ENCODE measurements at places on chromosomes 4 and X.

- DNase-seq: no peak
Measured at GRCh38 chr4:77695774-77696173, 90.2 kb downstream of the CXCL13 start.

- no peak for DNase-seq
Measured at GRCh38 chr4:81839347-81840042, 367.8 kb upstream of the RASGEF1B start.

GRCh38 chr4:126591583-126591982, 1041.2 kb upstream of the INTU start:
- DNase-seq: no peak

GRCh38 chr4:90306810-90307209, 179.6 kb downstream of the CCSER1 start:
- DNase-seq: no peak

DNA sequence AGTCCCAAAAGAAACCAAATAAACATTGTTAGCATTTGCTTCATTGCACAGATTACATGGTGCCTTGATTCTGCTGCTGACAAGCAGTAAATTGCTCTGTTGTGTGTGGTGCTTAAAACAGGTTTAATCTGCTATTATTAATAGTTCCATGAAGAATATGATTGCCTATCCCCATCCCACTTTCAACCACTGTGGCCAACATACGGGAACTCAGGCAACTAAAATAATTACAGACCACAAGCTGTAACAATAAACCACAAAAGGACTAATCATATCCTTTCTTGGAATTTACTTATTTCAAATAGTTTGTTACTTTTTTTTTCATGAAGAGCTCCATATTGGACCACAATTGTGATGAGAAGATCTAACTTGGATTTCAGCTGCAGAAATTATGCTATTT, 131.5 kb downstream of the PACRGL start:
- no peak for DNase-seq

- DNase-seq: no peak
Measured at GRCh38 chr4:185396724-185397385, at the start of gene ANKRD37. Gene ANKRD37, plus strand, starts transcription at chr4:185396841. Its CDS starts 83 bp downstream, at chr4:185396924.

DNA sequence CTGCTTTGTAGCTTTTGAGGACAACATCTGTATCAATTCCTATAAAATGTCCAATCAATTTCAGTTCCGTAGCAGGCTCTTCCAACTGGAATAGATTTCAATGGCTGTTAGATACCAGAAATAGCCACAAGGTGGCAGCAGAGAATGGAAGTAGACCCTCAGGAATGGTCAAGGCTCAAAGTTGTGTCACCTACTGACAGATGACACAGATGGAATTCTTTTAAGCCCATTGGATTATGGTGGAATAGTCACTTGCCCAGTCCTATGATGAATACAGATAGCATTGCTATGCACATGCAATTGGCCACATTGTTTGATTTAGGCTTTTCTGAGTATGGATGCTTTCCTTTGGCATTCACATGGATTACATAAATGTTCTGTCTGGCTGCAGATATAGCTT, 130.4 kb upstream of the RADX start:
- DNase-seq: no peak

GRCh38 chr4:183541752-183542040, 36.8 kb downstream of the ING2 start:
- DNase-seq: no peak

DNA sequence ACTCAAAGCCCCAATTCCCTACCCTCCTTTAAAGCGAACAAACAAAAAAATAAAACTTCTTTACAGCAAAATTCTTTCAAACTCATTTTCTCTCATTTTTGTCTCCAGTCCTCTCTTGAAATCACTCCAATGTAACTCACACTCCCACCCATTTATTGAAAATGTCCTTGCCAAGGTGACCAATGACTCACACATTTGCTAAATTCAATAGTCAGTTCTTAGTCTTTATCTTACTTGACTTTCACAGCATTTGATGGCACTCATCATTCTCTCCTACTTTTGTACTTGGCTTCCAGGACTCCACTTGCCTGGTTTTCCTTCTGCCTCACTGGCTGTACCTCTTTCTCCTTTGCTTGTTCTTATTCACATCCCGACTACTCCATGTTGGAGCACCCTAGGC, 19.9 kb downstream of the CC2D2A start:
- DNase-seq: no peak

GRCh38 chr4:187887906-187888305, 107.7 kb upstream of the ZFP42 start:
- no peak for DNase-seq

DNA sequence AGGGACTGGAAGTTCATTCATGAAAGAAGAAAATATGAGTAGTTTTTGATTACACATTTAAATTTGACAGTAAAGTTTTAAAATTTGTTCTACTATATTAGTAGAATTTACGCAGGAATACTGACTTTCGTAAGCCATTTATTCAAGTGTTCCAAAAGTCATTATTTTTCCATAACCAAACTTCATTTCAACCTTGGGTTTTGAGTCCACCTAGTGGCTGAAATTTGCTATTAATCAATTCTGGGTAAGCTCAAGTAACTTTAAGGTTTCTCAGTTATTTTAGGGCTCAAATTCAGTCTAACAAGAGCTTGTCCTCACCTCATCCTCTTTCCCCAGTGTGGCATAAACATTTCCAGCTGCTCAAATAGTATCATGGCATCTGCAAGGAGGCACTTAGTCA, 175.4 kb downstream of the SH3BGRL start:
- DNase-seq: no peak

DNA sequence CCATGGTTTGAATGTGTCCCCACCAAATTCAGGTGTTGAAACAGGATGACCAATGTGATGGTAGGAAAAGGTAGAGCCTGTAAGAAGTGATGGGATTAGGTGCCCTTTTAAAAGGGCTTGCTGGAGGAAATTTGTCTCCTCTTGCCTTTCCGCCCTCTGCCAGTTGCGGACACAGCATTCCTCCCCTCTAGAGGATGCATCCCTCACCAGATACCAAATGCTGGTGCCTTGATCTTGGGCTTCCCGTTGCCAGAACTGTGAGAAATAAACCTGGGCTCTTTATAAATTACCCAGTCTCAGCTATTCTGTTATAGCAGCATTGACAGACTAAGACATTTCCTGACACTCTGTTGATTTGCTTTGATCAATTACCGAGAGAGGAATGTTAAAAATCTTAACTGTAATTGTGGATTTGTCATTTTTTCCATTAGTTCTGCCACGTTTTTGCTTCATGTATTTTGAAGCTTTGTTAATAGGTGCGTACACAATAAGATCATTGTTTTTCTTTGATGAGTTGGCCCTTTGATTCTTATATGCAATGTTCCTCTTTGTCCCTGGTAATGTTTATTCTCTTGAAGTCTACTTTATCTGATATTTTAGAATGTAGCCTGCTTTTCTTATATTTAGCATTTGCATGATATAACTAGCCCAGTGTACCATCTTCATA, 13.3 kb downstream of the NFKB1 start:
- no peak for DNase-seq

- DNase-seq: no peak
Measured at GRCh38 chr4:37699868-37700481, 13.8 kb upstream of the RELL1 start.

- DNase-seq: no peak
Measured at GRCh38 chrX:109739625-109740432, 6.8 kb upstream of the ACSL4 start.

DNA sequence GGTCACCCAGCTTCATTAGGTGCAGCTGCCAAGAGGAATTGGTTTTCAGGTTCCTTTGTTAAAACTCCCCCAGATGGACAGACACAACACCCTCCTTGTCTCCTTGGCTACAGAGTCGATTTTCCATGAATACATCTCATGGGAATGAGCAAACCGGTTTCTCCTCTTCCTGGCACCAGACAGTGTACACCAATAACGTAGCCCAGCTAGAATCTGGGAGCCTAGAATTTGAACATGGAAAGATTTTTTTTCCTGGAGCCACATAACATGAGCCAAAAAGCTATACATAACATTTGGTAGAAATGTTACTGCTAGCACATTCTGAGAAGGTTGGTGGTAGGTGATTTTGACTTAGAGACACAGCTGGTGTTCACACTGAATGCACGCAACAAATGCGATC, 62.9 kb upstream of the SLC34A2 start:
- DNase-seq: no peak

DNA sequence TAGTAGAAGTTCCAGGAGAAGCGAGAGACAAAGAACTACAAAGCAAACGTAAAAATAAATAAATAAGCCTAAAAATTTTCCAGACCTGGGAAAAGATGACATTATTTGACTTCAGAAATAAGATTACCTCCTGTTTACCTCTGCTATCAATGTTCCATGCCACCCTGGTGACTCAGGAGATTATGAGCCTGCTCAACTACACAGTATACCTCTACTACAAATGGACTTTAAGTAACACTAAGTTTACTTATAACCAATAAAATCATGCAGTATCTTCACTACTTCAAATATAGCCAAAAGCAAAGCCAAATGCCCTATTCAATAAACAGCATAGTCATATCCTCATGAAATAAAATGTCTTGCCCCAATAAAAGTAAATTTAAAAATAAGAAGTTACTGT, 105.4 kb downstream of the CYLC1 start:
- DNase-seq: no peak

DNA sequence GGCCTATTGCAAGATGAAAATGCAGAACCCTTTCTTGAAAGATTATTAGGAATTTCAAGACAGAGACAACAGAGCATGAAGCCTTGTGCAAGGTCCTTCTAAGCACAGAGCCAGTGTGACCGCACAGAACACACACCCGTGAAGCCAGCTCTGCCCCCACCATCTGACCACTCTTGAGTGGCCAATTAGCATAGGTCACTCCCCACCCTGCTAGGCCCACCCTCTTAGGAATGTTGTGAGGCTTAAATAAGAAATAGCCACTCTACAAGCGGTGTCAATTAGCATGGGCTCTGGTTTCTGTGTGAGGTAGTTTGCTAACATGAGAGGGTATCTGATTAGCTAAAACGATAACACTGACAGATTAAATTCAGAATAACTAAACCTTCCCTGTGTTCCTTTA, 152.9 kb downstream of the PTTG2 start:
- DNase-seq: no peak

DNA sequence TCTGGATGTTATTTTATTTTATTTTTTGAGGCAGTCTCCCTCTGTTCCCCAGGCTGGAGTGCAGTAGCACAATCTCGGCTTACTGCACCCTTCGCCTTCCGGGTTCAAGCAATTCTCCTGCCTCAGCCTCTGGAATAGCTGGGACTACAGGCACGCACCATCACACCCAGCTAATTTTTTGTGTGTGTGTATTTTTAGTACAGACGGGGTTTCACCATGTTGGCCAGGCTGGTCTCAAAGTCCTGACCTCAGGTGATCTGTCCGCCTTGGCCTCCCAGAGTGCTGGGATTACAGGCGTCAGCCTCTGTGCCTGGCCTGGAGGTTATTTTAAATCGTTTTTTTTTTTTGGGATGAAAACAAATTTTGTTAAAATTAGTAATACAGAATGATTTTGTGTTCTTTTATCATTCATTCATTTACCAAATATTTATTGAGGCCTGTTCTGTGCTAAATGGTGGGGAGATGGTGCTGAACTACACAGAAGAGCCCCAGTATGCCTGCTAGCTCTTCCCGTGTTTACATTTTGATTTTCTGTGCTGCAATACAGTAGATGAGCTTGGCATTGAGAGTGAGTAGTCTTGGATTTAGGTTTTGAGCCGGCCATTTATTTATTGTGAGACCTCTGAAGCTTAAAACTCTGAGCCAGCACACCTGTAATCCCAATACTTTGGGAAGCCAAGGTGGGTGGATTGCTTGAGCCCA, 22.7 kb downstream of the ADD1 start:
- DNase-seq: no peak

GRCh38 chr4:117514391-117515175, 429.2 kb upstream of the TRAM1L1 start:
- peak; percentile 15 for DNase-seq

DNA sequence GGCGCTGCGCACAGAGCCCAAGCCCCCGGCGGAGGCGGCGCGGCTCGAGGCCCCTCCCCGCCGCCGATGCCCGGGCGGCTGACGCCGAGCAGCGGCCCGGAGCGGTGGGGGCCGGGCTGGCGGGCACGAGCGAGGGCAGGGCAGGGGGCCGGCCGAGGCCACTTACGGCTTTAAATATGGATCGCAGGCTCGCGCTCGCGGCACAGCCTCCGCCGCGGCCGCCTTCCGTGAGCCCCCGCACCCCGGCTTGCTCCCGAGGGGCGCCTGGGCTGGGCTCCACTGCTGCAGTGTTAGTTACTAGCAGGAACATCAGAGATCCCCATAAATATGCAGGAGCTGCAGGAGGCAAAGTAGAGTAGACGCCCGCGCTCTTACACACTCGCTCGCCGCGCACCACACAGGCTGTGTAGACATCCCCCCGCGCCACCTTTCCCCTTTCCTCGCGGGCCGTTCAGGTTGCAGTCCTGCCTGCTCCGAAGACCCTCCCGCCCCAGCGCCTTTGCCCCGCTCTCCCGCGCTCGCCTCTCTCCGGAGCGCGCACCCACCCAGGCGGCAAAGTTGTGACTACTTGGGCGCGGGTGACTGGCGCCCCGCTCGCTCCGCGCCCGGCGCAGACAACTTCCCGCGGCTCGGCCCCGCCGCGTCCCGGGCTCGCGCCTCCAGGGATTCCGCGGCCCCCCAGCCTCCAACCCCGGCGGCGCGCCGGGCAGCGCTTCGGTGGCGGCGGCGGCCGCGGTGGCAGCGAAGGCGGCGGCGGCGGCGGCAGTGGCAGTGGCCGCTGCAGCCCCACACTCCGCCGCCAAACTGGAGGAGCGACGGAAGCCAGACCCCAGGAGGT, 152.0 kb upstream of the SLC4A4 start:
- no peak for DNase-seq

- DNase-seq: no peak
Measured at GRCh38 chr4:13892739-13893105, 265.2 kb upstream of the BOD1L1 start.

DNA sequence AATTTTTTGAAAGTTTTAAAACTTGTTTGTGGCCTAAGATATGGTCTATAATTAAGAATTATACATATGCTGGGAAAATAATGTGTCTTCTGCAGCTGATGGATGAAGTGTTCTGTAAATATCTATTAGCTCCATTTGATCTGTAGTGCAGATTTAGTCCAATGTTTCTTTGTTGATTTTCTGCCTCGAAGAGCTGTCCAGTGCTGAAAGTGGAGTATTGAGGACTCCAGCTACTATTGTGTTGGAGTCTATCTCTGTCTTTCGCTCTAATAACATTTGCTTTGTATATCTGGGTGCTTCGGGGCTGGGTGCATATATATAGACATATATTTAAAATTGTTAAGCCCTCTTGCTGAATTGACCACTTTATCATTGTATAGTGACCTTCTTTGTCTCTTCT, 2127.3 kb downstream of the PCDH7 start:
- DNase-seq: no peak

DNA sequence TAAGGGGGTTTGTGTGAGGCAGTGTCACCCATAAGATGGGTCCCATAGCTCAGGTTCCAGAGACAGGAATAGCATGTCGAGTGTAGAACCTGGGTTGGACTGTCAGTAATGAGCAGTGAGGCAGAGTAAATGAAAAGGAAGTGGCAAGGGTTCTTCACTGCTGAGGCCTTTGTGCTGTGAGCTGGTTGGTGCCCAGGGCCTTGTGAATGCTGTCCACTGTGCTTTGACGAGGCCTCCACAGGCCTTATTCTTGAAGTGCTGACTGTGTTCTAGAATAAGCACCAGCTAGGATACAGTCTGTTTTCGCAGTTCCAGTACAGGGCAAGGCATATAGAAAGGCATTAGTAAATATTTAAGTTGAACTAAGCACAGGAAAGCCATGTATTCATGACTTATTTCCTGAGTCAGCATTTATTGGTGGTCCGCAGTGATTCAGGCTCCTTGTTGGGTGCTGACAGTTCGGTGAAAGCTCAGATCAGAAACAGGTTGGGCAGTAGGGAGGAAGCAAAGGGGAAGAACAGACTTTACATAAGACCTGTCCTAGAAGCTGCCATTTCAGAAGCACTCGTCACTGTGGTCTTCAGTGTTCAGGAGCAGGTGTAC, 25.6 kb upstream of the TADA2B start:
- no peak for DNase-seq
